Left lobe of liver (tissue), 2 donors: ENCODE measurements at places on chromosomes 16 and 17. TPM values are rescaled to one million over a fixed set of nuclear protein-coding genes. Genes with fewer than 3 reads are reported as not detected.

DNA sequence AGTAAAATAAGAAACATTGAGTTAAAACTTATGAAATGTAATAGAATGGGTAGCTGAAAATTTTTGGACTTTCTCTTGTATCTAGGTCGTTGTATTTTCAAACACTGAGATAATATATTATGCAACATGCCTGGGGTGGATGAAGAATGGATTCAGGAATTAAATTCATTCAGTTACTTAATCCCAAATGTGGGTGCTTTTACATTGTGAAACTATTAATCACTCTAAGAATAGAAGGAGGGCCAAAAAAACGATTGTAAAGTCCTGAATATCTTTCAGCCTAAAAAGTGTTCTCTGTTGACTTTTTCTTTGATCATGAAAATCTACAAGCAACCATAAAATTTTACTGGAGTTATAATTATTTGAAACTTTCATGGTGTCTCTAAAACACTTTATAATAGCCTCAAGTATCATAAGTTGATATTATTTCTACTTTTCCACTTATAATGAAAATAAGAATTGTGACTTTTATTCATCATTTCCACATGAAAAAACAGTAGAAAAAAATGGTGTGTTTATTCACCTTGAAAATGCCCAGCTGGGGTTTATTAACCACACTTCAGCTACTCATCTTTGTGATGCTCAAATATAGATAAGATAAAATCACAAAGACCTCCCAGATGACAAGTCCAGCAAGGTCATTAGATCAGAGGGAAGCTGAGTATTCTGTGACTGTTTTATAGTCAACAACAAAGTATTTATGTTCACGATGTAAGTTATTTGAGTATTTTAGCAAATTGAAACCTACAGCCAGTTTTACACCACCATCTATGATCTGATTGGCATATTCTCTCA, 619.9 kb upstream of the SOX9 start:
- no peak for DNase-seq

- no peak for DNase-seq
Measured at GRCh38 chr16:5841974-5842373, 744.4 kb upstream of the EEF2KMT start.

- no peak for DNase-seq
Measured at GRCh38 chr17:61786088-61786487, 77.2 kb downstream of the BRIP1 start.

GRCh38 chr17:44602390-44602789, 45.1 kb downstream of the FZD2 start:
- DNase-seq: no peak

DNA sequence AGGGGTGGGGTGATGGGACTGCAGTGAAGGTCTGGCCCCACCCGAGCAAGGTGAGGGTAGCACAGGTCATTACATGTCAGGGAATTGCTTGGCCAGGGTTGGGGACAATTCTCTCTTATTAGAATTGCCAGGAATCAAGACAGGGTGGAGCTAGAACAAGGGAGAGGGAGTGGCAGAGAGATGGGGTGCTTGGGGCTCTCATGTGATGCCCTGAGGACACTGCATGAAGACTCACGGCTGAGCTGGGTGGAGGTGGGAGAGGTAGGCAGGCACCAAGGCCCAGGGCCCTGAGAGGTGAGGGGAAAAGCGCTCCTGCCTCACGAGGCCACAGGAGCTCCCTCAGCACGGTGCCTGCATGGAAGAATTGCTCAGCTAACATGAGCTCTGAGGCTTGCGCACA, 3.6 kb downstream of the DPEP1 start:
- no peak for DNase-seq

Gene KCTD5
- total RNA-seq: 7.8 TPM
